Stimulated activated CD4-positive, alpha-beta T cell treated with anti-CD3 and anti-CD28 coated beads, Interleukin-12 subunit alpha, Interleukin-12 subunit beta, amount 100 ng/mL, for 48 hours (primary cell): ENCODE measurements at places on chromosomes 16 and 17.

DNA sequence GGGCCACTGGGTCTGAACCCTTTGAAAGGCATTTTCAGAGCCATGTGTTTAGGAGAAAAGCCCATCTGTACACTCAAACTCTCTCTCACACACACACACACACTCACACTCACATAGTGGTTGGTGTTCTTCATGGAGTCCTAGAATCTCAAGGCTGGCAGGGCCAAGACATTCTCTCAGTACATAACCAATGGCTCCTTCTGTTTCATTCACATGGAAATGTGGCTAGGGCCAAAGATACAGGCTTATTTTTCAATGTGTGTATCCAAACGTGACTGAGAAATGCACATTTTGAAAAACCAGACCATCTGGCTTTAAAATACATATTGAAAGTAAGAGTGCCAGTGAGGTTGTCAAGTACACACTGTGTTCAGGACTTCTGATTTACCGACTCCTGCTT, 59.0 kb upstream of the SALL1 start:
- DNase-seq: no peak

GRCh38 chr17:71899317-71899716, 221.5 kb upstream of the SOX9 start:
- no peak for DNase-seq

- peak; percentile 20 for DNase-seq
These were observed at the start of gene SDR42E1 for GRCh38 chr16:82011199-82011641. SDR42E1 (minus strand) TSS chr16:82011470; CDS start chr16:82000858, 10,612 bp downstream.

DNA sequence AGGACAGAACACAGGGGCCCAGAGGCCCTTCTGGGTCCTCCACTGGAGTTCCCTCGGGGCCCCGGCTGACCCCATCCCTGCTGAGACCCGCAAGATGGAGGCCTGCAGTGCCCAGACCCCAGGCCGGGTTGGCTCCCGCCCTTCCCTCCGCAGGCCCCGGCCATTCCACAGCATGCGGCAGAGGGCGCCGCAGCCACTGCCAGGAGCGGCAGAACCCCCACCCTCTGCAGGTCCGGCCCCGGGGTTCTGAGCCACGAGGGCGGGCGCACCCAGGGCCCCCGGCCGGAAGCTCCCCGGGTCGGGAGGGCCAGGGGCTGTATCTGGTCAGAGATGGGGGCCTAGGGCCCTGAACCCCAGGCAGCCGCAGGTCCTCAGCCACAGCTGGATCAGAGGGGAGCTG, 2.4 kb upstream of the PERCC1 start:
- peak; percentile 36 for DNase-seq

DNA sequence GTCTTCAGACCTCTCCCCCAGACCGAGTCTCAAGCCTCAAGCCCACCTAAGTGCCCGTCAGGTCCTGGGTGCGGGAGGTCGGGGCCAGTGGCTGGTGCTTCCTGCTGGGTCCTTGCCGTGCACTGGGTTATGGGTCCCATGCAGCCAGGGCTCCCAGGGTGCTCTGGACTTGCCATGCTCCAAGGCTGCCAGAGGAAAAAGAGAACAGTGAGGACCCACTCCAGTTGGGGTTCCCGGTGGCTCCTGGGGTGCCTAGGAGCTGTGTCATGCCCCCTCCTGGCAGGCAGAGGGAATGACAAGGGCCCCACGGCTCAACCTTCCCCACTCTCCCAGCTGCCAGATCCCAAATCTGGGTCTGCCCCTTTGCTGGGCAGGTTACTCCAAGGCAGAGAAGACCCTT, 3.8 kb downstream of the SNX20 start:
- DNase-seq: no peak

DNA sequence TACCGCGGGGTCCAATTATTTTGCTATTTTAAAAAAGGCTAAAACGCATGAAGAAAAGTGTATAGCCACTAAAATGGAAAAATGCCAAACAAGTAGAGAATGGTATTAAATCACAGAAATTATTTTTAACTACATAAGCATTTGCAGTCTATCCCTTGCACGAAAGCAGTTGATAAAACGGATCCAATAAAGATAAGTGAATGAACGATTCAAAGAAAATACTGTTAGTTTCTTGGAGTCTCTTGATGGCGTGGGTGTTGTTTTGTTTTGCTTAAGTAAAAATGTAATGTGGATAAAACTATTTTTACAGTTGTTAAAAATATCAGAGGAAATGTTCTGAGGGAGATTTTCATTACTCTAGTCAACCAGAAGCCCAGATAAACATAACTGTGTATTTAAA, 9.3 kb downstream of the HS3ST3A1 start:
- DNase-seq: no peak

DNA sequence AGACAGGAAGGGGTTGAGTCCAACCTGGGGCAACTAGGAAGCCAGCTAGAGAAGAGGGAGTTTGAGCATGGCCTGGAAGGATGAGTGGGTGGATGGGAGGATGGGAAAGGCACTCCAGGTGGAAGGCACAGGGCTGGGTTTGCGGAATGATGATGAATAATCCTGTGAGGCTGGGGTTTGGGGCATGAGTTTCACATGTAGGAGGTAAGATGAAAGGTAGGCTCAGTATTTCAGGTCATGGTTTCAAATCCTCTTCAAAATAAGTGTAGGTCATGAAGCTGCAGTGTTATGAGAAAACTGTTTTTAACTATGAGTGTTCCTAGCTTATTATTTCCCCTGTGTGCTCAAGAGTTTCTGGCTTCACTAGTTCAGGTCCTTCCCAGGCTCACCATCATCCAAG, 130.3 kb downstream of the SKAP1 start:
- no peak for DNase-seq

GRCh38 chr16:89033796-89034572, 57.0 kb upstream of the CBFA2T3 start:
- DNase-seq: no peak

DNA sequence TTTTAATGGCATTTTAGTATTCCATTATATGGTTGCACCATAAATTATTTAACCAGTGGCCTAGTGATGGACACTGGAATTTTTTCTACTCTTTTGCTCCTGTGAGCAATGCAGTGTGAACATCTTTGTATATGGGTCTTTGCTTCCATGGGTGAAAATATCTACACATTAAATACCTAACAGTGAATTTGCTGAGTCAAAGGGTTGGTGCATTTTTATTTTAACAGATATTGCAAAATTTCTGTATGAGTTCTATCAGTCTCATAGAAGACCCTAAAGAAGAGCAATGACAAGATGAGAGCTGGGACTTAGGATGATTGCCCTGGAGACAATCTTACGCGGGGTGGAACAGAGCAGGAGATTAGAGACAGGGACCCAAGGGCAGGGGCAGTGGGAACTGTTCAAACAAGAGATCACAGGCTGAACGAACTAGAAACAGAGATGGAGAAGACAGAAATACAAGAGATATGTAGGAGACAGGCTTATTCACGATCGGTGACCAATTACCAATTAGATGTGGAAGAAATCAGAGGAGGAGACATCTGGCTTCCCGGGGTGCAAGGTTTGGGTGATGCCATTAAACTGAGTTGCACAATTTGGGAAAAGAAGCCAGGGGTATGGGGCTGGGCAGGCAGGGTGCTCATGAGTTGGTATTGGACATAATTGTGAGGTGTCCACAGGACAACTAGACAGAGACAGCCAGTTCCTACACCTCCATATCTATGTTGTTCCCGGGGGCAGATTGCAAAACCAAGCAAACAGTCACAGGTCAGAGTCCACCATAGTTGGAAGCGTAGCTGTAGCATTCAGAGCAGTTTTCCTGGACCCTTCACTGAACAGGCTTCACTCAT, 39.9 kb upstream of the LONP2 start:
- no peak for DNase-seq

DNA sequence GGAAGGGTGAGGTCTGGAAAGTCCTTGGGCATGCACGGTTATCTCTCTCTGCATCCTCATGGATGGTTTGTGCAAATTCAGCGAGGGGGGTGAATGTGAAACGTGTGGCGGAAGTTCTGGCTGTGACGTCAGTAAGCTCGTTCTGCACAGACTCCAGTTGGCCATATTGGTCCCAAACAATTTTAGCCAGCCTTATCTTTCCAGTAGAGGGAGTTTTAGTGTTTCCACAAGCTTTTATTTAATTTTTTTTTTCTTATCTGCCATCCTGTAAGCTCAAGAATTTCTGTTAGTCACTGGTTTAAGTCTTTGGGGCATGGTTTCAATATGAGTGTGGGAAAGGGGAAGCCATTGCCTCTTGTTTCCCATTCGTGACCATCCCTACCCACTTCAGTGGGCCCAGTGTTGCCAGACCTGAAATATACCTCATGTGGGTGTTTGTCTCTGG, 39.0 kb downstream of the HLF start:
- DNase-seq: no peak

DNA sequence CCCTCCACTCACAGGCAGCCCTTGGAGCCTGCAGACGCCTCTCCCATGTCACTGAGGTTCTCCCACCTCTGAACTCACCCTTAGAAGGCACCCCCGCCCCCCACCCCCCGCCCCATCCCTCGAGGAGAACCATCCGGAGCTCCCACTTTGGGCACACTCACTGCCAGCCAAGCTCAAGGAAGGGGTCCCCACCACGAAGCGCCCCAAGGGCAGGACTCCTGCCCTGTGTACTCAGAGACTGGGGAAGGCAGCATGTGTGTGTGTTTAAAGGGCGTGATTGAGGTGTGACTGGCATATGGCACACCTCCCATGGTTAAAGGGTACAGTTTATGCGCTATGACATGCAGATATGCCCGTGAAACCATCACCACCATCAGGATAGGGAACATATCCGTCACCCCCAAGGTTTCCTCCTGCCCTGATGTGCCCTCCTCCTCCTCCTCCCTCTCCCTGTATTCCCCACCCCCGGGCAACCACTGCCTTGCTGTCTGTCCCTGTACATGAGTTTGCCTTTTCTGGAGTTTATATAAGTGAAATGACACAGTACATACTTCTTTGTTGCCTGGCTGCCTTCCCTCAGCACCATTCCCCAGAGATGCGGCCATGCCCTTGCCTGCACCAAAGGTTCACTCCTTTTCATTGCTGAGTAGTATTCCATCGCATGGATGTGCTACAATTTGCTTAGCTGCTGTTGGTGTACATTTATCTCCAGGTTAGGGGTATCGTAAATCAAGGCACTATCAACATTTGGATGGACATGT, 14.0 kb upstream of the RBFOX3 start:
- no peak for DNase-seq

- no peak for DNase-seq
These were observed 24.4 kb upstream of the ZC3H18 start for GRCh38 chr16:88545781-88546180.

GRCh38 chr17:79051306-79051705, 23.3 kb upstream of the ENGASE start:
- no peak for DNase-seq

- no peak for DNase-seq
These were observed 2.2 kb downstream of the BCKDK start for GRCh38 chr16:31110106-31111034.

- DNase-seq: no peak
These were observed 22.2 kb downstream of the SLC43A2 start for GRCh38 chr17:1606352-1606985.

GRCh38 chr17:64173646-64174045, 43.7 kb upstream of the ERN1 start:
- DNase-seq: no peak

DNA sequence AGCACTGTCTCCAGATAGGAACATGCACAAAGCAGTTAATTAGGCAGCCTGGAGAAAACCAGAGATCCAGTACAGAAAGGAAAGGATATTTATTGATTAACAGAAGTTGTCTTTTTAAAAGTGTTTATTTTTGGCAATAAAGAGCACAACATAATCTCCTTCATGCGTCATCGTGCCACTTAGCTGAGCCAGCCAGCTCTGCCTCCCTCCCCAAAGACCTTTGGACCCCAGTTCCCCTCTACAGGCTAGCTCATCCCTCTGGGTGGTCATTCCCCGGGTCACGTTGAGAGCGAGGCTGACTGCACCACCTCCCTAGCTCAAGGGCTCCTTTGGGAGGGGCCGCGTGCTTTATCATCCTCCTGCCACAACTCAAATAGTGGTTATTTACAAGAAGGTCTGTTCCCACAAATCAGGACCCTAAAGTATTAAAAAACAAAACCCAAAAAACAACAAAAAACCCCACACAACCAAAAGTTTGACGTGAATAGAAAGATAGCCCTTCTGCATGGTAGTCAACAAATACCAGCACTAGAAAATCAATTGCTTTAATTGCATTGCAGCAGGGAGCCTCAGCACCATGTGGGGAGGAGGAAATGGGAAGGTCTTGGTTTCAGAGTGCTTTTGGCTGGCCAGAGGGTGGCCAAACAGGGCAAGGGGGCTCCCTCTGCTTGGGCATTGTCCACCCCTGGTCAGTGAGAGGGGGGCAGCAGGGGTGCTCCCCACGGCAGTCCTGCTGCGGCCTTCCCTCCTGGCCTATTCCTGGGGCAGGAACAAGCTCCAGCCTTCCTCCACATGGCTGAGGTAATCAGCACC, 9.6 kb downstream of the POLR2C start:
- no peak for DNase-seq

DNA sequence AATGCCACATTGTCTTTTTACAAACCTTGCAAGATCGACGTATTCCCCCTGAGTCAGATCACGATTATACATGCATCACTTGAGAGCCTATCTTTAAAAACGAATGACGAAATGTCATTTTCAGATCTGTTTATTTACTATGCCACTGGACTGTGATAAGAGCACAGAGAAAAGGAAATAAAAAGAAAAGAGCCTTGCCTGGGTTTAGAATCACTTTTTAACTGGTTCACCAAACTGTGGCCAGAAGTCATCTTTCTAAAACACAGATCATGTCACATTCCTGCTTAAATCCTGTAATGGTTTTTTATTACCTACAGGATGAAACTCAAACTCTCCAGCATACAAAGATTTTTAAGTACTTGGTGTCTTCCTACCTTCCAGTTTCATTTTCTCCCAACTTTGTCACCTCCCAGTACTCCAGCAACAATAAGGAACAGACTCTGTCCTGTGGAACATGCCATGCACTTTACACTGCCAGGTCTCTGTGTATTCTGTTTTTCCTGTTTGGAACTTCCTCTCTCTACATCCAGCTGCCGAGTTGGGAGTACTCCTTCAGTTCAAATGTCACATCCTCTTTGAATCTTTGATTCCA, 91.5 kb downstream of the SNX11 start:
- no peak for DNase-seq

DNA sequence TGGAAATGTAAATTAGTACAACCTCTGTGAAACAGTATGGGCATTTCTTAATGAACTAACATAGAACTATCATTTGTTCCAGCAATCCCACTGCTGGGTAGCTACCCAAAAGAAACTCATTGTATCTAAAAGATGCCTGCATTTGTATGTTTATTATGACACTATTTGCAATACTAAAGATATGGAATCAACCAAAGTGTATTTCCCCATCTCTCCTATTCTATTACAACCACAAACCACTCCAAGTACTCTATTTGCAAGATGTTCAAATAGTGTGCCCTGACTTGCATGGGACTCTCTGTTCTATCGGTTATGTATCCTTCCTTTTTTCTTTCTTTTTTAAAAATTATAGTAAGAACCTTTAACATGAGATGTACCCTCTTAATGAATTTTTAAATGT, 845.2 kb downstream of the CDH11 start:
- no peak for DNase-seq

- no peak for DNase-seq
These were observed 605.0 kb downstream of the WWOX start for GRCh38 chr16:78704416-78704815.

- DNase-seq: no peak
These were observed 59.6 kb downstream of the GSG1L start for GRCh38 chr16:28003923-28004322.

GRCh38 chr17:21196126-21196525, 17.8 kb downstream of the TMEM11 start:
- DNase-seq: no peak

GRCh38 chr17:31721291-31722025, 137.6 kb downstream of the COPRS start:
- no peak for DNase-seq

- no peak for DNase-seq
These were observed 22.2 kb upstream of the TOX3 start for GRCh38 chr16:52568983-52569690.

GRCh38 chr16:47310792-47311211, 150.1 kb downstream of the ITFG1 start:
- DNase-seq: no peak
